ENCODE measurements at places on chromosomes 12 and 14.
A peak's percentile ranks its signal among the peaks of the same experiment; 100 is the strongest.

DNA sequence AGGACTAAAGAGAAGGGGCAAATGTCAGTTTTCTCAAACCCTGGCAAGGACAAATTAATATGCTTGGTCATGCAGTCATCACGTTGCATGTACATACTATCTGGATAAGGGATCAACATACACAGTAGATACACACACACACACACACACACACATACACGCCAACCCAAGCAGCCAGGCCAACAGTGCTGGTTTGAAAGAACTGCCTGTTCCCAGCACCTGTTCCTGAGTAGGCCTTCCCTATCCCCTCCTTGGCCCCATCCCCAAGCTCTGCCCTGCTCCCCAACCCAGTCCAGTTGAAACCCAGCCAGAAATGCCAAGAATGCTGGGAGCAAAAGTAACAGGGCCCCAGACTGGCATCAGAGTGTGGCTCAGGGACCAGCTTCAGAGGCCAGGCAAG is 4.4 kb downstream of the ITGA7 start:
- DNase-seq: no peak

GRCh38 chr14:52076334-52076733 is 7.5 kb upstream of the NID2 start:
- no peak for DNase-seq

DNA sequence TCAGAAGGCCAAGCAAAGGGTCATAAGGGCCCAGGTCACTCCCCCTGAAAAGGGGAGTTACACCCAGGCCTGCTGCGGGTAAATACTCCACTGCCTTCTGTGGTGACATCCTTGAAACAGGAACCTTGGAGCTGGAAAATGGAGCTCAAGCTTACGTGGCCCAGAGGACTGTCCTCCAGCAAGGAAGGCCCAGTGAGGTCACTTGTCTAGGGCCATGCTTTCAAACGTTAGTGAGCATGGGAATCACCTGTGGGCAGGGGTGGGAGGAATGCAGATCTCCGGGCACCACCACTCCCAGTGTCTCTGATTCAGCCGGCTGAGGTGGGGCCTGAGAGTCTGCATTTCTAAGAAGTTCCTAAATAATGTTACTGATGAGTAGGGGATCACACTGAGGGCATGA is 140.5 kb upstream of the CCND2 start:
- no peak for DNase-seq

- no peak for DNase-seq
Measured at GRCh38 chr14:58740379-58740935, 102.7 kb downstream of the DACT1 start.

- peak; percentile 31 for DNase-seq
Measured at GRCh38 chr12:47868552-47869031, 36.2 kb downstream of the VDR start.

DNA sequence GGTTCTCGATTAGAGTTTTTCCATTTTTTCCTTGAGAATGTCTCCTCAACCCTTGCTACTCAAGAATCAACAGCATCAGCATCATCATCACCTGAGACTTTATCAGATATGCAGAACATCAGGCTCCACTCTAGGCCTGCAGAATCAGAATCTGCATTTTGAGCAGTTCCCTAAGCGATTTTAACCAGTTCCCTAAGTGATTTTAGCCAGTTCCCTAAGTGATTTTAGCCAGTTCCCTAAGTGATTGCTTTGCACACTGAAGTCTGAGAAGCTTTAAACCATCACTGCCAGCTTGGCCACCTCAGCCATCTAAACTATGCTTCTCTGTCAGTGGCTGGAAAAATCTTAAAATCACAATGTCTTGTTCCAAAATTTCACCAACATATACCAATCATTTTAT is 29.4 kb upstream of the SLC38A1 start:
- no peak for DNase-seq

- no peak for DNase-seq
Measured at GRCh38 chr12:132617135-132617701, 1.4 kb upstream of the P2RX2 start.

DNA sequence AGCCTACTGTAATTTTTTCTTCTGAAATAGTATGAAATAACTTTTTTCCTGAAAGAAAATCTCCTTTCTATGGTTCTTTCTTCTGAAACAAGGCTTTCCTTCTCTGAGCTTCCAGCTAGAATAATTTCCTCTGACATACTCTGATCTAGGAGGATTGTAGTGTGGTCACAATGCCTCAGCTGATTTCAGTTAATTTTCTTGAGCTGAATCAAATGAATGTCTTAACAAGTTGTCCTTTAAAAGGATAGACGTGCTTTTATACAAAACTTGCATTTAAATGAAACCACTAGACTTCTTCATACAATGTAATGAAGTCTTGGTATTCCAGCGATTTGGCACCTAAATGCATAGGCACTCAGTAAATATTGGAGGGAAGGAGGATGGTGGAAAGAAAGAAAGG is 94.4 kb downstream of the BICD1 start:
- no peak for DNase-seq

GRCh38 chr12:86275356-86275755 is 19.2 kb upstream of the MGAT4C start:
- DNase-seq: no peak

- DNase-seq: no peak
Measured at GRCh38 chr12:115811045-115811444, 466.4 kb downstream of the MED13L start.

Measured in hematopoietic multipotent progenitor cell treated with erythropoietin and hydrocortisone succinate and interleukin-3 and kit ligand, for 6 days (in vitro differentiated cells).